Right ventricle myocardium inferior (tissue), 1 donor: ENCODE measurements at places on chromosomes 1 and 21.

DNA sequence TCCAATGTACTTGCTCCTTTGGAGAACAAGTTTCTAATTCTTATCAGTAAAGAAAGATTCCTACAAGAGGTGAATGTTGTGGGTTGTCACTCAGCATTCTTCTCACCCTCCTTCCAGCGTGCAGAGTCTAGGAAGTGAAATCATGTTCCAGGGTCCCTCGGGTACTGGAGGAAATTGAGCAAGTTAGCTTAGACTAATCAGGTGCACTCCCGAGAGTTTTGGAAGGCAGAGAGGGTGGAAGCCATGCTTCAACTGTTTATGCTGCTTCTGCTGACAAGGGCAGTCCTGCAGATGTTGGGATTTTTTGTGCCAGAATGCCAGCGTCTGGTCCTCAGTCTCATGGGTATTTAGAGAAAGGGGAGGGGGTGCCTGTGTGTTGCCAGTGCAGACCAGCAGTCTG is 5.3 kb upstream of the C1orf115 start:
- DNase-seq, result no peak

DNA sequence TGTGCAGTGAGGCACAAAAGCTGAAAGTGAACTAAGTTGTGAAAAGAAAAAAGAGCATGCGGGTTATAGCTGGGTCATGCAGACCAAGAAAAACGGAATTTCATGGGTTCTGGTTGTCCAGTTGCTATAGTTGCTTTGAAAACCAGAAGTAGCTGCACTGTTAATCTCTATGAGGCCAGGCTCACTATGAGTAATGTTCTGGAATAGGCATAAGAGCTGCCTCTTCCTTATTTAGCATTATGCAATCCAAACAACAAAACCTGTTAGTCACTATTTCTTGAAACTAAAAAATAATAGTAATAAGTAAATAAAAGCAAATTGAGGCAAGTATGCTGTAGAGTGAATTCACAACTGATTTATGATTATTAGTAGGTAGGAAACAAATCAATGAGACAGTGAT is 1383.7 kb downstream of the MRPL39 start:
- DNase-seq, result no peak

DNA sequence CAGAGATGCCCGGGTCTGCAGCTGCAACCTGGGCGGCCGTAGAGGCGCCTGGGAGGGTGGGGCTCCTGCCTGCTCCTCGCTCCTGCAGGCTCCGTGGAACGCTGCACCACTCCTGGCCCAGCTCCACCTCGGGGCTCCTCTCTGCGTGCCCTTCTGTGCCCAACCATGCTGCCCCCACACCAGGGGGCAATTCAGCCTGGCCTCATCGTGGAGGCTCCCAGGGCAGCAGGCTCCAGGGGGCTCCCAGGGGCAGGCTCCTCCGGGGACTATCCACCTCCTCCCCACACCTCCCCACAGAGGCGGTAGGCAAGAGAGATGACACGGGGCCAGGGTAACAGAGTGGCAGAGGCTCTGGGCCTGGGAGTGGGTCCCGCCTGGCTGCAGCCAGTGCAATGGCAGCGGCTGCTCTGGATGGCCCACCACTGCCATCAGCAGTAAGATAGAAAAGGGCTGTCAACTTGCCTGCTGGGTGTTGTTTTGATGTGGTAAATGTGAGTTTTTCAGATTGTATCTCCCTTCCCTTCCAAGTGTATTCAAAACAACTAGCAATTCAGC is 22.4 kb upstream of the LRRC8C start:
- DNase-seq, result no peak

GRCh38 chr1:51912881-51913280 is 34.4 kb upstream of the NRDC start:
- no peak for DNase-seq

GRCh38 chr1:33394770-33395169 is 36.1 kb downstream of the PHC2 start:
- DNase-seq, result no peak

DNA sequence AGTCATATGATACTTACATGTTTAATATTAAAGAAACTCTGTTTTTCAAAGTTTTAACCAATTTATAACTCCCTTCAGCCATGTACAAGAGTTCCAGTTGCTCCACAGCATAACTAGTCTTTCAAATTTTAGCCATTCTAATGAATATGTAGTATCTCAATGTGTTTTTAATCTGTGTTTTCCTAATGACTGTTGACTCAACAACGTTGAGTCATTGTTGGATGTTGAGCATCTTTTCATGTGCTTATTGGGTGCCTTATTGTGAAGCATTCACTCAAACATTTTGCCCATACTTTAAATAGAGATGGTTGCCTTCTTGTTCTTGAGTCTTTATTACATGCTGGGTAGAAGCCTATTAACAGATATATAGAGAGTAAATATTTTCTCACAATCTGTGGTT is 240.2 kb upstream of the LYPLAL1 start:
- DNase-seq, result no peak

DNA sequence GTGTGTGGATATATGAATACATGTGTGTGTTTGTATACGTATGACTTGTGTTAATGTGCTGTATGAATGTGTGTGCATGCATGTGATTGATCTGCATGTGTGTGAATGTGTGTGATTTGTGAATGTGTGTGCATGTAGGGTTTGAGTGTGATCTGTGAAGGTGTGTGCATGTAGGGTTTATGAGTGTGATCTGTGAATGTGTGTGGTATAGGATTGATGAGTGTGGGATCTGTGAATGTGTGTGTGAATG is 88.2 kb downstream of the STUM start:
- DNase-seq, result no peak

- DNase-seq, result no peak
These were observed 22.2 kb downstream of the SPSB1 start for GRCh38 chr1:9314711-9315379.

GRCh38 chr1:56472860-56473259 is 106.5 kb downstream of the PLPP3 start:
- no peak for DNase-seq

- DNase-seq, result no peak
These were observed 298.4 kb downstream of the ADGRL2 start for GRCh38 chr1:82099170-82099569.

- peak; percentile 87 for DNase-seq
These were observed at the start of gene ENAH for GRCh38 chr1:225652729-225653462. ENAH (minus strand) TSS chr1:225653123; CDS start chr1:225652690, 433 bp downstream.

- no peak for DNase-seq
These were observed 626.7 kb upstream of the ADGRL2 start for GRCh38 chr1:81174052-81174451.

DNA sequence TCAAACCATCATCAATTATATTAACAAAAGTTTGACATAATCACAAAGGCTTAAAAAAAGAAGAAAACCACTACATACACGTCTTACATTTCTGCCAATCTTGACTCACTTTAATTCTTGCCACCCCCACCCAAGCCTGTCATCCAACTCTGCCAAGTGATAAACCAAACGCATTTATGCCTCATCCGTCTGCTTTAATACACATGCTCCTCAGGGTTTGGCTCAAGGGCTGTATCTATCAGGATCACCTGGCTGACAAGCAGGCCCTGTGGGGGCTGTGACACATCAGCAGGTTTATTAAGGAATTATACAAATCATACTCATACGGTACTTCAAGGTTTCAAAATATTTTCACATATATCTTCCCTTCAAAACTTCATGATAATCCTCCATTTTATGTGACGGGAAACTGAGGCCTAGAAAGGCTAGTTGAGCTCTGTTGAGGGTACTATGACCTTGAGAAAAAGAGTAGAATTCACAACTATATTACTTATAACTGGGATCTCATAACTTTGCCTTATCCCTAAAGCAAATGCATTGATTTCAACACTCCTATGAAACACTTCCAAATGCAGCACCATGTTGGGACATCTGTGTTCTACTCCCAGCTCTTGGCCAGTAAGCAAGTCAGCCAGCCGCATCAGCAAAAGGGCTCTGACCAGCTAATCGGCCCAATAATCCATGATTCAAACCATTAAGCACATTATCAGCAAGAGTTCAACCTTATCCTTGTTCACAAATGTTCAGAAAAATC is 8.7 kb downstream of the SORT1 start:
- DNase-seq, result no peak

DNA sequence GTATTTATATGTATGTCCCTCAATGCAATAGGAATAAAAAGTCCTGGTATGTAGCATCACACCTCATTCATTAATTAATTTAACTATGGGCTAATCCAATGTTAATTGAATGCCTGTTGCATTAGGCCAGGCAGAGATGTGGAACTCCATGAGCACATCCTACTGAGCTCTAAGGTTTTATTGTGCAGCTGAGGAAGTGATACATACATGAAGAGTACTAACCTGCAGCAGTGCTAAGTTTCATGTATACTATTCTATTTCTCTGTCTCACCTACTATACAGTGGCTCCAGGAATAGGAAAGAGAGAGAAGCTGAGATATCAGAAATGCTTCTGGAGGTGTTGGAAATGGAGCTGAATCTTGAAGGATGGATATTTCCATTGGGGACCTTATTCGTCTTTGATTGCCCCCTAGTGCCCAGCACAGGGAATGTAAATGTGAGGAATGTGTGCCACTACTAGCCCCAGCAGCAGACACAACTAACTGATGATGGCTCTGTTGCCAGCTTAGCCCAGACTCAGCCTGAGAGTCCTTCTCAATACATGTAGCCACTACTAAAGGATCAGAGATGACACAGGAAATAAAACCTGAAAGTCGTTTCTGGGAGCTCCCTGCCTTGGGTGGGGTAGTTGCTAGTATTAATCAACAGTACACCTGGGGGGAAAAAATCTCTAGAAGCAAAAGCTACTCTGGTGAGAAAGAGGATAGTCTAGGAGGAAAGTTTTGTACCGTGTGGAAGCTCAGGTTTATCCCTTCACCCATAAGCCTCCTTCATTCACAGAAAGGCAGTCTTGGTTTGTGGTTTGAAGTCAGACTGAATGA is 173.3 kb upstream of the FOXD3 start:
- no peak for DNase-seq

- DNase-seq, result no peak
These were observed 22.2 kb downstream of the C1orf21 start for GRCh38 chr1:184409011-184409410.

- DNase-seq, result no peak
These were observed 31.1 kb downstream of the FYB2 start for GRCh38 chr1:56788102-56788501.

DNA sequence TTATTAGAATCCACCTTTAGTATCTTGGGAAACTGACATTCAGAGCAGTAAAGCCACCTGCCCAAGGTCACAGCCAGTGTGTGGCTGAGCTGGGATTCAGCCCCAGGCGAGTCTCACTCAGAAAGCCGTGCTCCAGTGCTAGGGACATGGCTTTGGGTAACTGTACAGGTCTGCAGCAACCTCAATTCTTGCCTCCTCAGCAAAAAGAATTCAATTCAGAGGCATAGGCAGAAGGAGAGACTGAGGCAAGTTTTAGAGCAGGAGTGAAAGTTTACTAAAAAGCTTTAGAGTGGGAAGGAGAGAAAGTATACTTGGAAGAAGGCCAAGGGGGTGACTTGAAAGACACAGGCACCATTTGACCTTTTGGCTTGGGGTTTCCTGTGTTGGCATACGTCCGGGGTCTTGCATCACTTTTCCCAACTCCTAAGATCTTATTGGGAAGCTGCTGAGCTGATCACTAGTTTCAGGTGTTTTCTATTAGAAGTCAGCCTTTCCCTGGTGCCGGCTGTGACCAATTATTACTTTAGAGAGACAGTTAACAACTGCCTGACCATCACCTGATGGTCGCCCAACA is 529.3 kb downstream of the MATN1 start:
- no peak for DNase-seq

- DNase-seq, result no peak
These were observed 3.9 kb downstream of the KPNA6 start for GRCh38 chr1:32111789-32112188.

- no peak for DNase-seq
These were observed 36.7 kb upstream of the LRRC8B start for GRCh38 chr1:89487972-89488371.

DNA sequence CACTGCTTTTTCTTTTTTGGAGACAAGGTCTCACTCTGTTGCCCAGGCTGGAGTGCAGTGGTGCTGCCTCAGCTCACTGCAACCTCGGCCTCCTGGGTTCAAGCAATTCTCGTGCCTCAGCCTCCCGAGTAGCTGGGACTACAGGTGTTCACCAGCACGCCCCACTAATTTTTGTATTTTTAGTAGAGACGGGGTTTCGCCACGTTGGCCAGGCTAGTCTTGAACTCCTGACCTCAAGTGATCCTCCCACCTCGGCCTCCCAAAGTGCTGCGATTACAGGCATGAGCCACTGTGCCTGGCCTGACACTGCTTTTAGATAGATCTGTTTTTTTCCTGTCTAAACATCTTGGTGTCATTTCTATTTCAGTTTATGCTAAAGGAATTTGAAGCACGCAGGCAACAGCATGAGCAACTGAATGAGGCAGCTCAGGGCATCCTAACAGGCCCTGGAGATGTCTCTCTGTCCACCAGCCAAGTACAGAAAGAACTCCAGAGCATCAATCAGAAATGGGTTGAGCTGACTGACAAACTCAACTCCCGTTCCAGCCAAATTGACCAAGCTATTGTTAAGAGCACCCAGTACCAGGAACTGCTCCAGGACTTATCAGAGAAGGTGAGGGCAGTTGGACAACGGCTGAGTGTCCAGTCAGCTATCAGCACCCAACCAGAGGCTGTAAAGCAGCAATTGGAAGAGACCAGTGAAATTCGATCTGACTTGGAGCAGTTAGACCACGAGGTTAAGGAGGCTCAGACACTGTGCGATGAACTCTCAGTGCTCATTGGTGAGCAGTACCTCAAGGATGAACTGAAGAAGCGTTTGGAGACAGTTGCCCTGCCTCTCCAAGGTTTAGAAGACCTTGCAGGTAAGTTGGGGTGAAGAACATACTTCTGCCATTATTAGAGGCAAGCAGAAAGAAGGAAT is 106.1 kb upstream of the BMP8A start:
- DNase-seq, result no peak

GRCh38 chr1:94609619-94610018 is 68.1 kb upstream of the F3 start:
- DNase-seq, result no peak

- no peak for DNase-seq
These were observed 27.6 kb downstream of the FAAH start for GRCh38 chr1:46421739-46422138.

DNA sequence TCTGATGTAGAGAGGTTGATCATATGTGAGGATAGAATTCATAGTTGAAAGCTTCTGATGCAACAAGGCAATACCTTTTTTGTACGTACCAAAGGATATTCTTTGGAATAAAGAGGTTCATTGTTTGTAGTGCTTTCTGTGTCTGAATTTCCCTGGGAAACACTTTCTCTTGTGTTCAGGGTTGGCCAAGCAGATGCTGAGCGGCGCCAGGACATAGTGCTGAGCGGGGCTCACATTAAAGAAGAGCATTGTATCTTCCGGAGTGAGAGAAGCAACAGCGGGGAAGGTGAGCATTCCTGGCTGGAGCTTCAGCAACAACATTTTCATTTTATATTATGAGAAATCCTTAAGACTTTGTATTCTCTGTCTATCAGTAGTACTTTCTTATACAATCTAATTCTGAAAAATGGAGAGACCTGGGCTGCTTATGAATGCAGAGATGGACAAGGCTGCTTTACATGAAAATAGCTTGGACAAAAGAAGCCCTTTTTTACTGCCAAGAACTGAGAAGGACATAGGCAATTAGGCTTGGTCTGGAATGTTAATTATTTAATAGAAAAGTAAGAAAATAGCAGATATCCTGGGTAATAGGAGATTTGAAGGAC is 85.2 kb downstream of the KIF1B start:
- DNase-seq, result no peak
